Heart right ventricle (tissue), 16 donors: ENCODE measurements at places on chromosomes 6 and 20. TPM values are rescaled to one million over a fixed set of nuclear protein-coding genes. Genes with fewer than 3 reads are reported as not detected.

LAMA2 gene
- total RNA-seq: 201 TPM

FOXP4 gene
- 12.7 TPM for total RNA-seq

ERVFRD-1 gene
- total RNA-seq: 0.23 TPM

SIRPB1 gene
- 4.6 TPM for total RNA-seq

STMND1 gene
- total RNA-seq: not detected

ACOT8 gene
- 28.5 TPM for total RNA-seq

SLC26A8 gene
- total RNA-seq: not detected
